ENCODE measurements at places on chromosomes 2 and 18.
A peak's percentile ranks its signal among the peaks of the same experiment; 100 is the strongest.

DNA sequence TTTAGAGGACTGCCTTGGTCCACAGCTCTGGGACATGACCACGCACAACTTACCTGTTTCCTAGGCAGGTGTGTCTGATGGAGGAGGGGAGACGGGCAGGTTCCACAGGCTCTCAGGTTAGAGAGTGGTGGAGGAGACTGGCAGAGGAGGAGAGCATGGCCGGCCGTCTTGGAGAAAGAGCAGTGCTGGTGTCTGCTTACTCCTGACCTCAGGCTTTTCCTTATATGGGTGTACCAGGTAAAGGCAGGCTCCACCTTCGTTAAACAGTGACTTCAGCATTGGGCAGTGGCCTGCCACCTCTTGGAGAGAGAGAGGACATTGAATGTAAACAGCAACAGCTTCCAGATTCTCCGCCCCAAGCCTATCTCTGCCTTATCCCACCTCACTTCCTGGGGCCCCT is at the start of gene CAPN13:
Gene CAPN13 (minus strand): TSS at position 198 of the 400 bp plus-strand sequence. CDS start 20,121 bp downstream, outside the sequence.
- peak; percentile 75 for DNase-seq

- DNase-seq: no peak
Measured at GRCh38 chr2:238144262-238144661, 5.8 kb downstream of the KLHL30 start.

GRCh38 chr2:235011929-235012631 is 60.3 kb downstream of the SH3BP4 start:
- peak; percentile 68 for DNase-seq

- DNase-seq: no peak
Measured at GRCh38 chr2:42787424-42787787, 5.0 kb downstream of the HAAO start.

DNA sequence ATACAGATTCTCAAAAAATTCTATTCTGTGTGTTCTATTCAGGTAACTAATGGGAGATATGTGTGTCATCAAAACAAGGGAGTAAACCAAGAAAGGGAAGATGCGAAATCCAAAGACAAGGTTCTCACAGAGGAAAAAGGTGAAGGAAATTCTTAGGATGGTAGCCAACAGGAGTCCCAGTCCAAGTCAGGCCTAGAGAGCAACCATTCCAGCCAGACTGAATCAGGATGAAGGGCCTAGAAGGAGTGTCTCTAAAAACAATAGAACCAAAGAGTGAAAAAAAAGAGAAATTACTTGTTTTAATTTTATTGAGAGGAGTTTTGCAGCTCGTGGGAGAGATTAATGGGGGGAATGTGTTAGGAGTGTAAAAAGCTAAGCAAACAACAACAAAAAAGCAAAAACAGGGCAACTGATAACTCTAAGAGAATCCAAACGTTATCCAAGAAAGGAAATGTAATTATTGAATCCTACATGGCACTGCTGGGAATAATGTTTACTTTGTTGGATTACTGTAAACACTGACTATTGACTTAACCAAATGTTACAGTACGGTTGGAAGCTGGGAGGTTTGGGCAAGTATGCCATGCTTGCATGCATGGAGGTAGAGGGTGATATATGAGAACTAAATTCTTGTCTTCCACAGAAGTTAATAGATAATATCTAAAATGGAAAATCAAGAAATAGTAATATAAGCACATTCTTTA is 12.3 kb downstream of the MAP3K20 start:
- no peak for DNase-seq

GRCh38 chr2:102001767-102002142 is 10.0 kb downstream of the IL1R2 start:
- DNase-seq: no peak

DNA sequence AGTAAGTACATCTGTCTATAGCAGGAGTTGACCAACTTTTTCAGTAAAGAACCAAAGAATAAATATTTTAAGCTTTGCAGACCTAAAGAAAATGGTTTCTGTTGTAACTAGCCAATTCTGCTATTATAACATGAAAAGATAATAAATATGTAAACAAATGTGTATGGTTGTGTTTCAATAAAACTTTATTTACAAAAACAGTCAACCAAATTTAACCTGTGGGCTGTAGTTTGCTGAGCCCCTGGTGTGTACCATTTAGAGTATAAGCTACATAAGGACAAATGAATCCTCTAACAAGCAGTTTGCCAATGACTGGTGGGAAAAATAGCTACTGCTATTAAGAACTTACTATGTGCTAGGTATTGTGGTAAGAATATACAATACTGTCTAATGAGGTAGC is 79.4 kb downstream of the MAIP1 start:
- DNase-seq: no peak

GRCh38 chr18:61397222-61397621 is 64.0 kb downstream of the CDH20 start:
- no peak for DNase-seq

- no peak for DNase-seq
Measured at GRCh38 chr2:220001751-220002150, 374.3 kb downstream of the SLC4A3 start.

DNA sequence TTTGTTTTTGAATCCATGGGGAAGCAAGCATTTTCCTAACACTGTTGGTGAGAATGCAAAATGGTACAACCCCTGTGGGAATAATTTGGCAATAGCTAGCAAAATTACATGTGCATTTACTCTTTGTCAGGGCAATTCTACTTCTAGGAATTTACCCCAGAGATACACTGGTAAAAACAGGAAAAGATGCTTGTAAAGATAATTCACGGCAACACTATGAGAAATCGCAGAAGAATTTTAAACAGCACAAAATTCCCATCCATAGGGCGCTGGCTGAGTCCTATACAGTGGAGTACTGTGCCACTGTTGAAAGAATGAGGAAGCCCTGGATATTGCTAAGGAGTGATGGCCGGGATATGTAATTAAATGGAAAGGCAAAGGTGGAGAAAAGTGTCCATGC is 75.8 kb downstream of the DGKD start:
- DNase-seq: no peak

DNA sequence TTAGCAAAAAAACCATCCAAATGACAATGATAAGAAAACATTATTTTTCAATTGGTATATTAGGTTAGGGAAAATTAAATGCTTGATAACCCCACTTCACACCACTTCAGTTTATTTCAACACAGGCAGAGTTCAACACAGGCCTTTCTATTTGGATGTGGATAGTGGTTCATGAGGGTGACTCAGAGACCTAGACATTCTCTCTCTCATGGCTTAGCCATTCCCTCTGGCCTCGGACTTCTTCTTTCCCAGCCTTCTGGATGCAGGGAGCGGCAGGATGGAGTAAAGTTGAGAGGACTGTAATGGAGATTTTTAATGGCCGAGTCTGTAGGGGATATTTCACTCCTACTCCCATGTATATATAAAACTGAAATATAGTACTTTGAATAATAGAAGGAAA is 109.7 kb downstream of the CTNNA2 start:
- no peak for DNase-seq

DNA sequence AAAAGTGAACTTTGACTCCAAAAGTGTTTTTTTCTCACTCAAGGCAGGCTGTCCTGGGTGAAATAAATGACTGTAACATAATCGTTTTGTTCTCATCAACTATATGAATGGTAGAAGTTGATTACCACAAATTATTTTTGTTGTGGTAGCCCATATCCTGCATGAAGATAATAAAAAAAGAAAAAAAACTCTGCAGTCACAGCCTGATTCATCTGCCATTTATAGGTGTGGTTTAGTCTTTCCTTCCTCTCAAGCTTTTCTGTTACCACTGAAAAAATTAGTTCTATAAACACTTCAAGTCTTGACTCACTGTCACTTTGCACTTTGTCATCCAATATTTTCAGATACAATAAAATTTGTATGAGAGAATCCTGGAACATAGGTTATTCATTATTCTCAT is 522.0 kb downstream of the PLCL1 start:
- DNase-seq: no peak

GRCh38 chr2:84925336-84925723 is 19.9 kb downstream of the TMSB10 start:
- DNase-seq: no peak

GRCh38 chr2:135485441-135485840 is 45.6 kb downstream of the ZRANB3 start:
- no peak for DNase-seq

GRCh38 chr2:130791617-130791939 is 36.2 kb downstream of the AMER3 start:
- no peak for DNase-seq

DNA sequence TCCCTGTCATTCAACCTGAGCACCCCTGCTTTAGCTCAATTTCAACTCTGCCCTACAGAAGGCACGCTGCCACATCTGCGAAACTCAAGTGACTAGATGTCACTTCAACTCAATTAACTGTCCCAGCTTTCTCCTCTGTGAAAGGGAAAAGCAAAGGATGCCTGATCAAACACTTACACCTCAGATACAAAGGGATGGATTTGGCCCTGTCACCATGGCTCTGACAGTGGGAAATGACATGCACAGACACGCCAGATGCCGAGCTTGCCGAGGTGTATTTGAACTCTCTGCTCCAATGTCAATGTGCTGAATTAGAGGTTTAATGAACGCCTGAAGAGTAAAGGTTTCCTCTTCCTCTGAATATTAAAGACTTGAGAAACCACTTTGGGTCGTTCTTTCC is 481.1 kb downstream of the CBLN2 start:
- DNase-seq: no peak

DNA sequence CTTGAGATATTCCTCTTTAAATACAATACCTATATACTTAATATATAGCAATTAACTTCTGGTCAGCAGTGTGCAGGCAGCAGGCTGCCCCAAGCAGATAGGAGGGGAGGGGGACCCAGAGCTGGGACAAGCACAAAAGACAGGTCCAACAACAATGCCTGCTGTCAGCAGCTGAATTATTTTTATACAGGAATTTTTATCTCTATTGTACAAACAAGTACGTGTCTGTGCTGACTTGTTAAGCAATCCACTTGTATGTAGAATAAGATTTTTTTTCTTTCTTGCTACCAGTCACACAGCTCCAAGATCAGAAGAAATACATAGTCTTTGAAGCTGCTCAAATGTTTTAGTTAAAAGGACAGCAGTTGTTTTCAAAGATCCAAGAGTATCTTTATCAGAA is 16.7 kb downstream of the BCL11A start:
- DNase-seq: no peak

- no peak for DNase-seq
Measured at GRCh38 chr2:12705230-12705629, 11.5 kb upstream of the TRIB2 start.

- no peak for DNase-seq
Measured at GRCh38 chr18:77022556-77022955, 110.0 kb downstream of the MBP start.

DNA sequence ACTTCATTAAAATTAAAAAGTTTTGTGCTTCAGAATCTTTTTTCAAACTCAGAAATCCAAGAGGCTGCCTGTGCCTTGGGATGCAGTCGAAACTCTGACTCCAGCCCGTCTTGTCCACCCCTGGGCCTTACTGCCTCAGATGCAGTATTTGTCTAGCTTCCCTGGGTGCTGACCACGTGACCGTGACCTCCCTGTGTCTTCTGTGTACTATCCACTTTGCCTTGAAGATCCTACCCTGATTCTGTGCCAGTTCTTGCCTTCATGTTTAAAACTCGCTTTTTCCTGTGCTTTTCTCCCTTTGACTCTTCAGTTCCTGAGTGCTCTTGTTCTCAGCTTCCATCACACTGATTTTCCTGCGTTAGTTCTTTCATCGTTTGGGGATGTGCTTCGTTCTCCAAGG is 80.7 kb downstream of the ITGB1BP1 start:
- DNase-seq: no peak

DNA sequence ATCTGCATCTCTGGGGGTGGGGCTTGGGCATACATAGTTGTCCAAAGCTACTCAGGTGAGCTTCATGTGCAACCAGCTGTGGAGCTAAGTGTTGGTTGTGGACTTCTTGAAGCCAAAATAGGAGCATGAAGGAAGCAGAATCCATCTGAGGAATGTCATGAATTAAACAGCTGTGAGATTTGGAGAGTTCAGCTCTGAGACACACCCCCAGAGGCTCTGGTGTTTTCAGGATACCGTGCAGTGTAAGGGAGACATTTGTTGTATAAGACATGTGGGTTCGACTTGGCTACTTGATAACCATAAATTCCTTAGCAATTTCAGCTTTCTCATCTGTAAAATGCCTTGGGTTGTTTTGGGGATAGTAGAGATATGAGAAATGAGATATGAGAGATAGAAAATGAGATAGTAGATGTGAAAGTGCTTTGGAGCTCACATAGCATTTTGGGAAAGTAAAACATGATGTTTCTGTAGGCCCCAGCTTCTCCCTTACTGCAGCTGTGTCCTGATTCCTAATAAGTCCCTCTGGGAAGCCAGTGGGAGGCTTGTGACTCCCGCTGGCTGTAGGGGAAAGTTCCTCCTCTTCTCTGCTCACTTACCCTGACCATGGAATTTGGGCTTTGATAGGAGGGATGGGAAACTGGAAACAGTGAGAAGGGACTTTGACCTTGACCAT is 50.0 kb downstream of the DPYSL5 start:
- DNase-seq: no peak

GRCh38 chr2:21787941-21788340 is 664.2 kb downstream of the TDRD15 start:
- DNase-seq: no peak

GRCh38 chr2:219527076-219527394 is 12.8 kb downstream of the ASIC4 start:
- DNase-seq: no peak

- DNase-seq: no peak
Measured at GRCh38 chr2:199862788-199863187, 11.8 kb upstream of the FTCDNL1 start.

DNA sequence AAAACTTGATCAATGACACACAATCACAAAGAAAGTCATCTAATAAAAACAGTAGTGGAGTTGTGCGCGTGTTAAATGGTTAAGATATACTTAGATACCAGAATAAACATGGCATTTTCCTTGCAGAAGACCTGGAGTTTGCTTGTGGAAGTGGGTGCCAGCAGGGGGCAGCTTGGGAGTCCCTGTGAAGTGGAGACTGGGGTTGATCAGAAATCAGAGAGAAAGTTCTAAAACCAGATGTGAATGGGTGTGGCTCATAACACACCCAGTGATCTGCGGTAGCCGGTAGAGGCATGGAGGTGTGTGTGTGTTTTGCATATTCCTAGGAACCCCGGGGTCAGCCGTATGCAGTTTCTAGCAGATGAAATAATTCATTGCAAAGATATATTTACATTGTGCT is 300.1 kb upstream of the TRIB2 start:
- DNase-seq: no peak

GRCh38 chr18:1416074-1416473 is 511.4 kb downstream of the ADCYAP1 start:
- DNase-seq: no peak

- DNase-seq: no peak
Measured at GRCh38 chr2:60963190-60963589, 54.3 kb upstream of the PEX13 start.

DNA sequence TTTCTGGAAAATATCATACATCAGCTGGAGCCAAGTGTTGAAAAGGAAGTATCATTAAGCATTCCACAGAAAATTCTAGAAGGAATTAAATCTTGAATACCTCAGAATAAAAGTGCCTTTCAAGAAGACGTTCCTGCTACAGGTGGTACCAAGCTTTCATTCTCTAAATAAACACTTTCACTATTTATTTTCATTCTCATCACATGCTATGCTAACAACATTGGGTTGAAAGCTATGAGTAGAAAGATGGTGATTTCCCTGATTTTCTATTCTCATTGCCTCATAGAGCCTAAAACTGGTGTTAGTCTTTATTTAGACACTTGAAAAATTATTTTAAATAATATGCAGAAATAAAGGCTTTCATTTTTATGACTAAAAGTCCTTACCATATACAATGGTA is 324.7 kb downstream of the LRP1B start:
- no peak for DNase-seq

- no peak for DNase-seq
Measured at GRCh38 chr2:227804975-227805374, 8.7 kb upstream of the CCL20 start.

All from iPS-NIHi11 (cell line).